ENCODE measurements at places on chromosomes 2 and 18.

DNA sequence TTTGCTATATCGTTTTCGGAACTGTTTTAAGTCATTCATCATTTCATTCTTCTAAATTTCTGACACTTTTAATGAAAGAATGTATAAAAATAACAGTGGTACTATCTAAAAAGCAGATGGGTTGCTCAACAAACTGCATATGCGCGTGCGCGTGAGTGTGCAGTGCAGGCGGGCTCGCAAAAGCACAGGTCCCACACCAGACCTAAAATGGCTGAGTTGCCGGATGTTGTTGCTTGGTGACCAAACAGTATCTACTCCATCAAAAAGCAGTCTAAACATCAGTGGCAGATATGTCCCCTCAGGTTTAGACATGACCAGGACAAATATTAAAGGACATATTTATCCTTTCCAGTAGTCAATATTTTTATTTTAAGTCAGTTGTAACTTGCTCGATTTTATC lies 5.1 kb downstream of the NOL4 start:
- no peak for DNase-seq

DNA sequence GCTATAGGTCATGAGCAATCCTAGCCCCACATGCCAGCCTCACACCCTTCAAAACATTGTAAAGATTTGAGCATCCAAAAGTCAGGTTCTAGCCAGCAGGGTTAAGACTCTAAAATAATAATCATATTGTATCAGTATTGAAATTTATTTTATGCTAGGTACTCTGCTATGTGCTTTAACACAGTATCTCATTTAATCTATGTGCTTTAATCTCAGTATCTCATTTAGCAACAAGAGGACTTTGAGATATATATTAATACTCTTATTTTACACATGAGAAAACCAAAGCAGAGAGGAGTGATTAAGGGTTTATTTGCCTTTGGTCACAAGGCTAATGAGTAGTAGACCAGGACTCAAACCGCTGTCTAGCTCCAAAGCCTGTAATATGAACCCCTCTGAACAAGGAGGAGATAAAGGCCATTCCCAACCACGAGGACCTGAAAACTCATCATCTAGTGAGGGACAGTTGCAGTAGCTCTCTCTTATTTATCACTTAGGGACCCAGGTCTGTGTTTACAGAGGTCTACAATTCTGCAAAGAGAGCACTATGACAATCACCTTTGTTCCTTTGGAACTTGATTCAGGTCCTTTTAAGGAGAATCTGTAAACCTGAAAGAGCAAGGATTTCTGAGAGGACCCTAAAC lies 116.5 kb upstream of the SERTAD2 start:
- DNase-seq: no peak

DNA sequence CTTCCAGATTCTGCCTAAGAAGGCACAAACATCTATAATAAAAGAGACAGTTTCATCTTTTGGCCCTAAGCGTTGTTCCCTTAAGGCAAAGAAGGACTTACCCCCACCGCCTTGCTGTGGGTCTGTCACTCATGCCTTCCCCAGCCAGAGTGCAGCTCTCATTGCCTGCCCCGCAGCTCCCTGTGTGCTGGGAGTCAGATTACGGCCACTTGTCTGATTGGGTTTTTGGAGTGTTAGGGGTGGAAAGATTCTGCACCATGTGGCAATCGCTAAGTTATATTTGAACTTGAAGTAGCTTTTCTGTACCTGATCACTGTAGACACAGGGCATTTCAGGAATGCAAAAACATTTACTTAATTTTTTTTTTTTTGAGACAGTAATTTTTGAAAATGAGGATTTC lies at the start of gene AQP4:
Gene AQP4 (minus strand): TSS at position 151 of the 400 bp plus-strand sequence. CDS start 18 bp downstream, at position 133.
- no peak for DNase-seq

DNA sequence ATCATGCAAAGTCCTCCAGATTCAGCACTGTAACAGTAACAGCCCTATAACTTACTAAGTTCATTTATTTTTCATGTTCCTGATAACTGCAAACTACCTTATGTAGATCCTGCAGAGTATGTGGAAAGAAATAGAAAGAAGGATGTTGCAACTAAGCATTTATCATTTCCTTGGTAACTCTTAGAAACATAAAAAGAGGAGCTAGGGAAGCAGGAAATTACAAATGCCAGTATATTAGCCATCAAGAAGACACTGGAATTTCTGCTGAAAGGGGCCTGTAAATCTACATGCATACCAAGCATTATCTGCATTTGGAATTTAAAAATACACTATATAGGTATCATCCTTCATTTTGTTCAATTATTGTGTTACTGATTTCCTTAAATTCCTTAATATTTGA lies 66.8 kb downstream of the PDE11A start:
- DNase-seq: no peak

DNA sequence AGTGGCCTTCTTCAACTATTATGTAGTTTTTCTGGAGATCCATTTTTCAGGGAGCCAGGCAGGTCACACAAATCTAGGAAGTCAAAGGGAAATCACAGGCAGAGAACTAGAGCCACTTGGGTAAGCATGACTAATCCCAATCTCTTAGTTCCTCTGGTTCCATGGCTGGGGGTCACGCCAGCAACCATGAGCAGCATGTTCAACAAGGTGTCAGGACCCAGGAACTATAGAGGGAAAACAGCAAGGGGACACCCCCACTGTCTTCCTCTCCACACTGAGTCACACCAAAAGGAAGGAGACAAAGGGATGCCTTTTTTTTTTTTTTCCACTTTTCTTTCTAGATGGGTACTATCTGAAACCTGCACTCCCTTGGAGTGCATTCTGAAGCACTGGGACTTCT lies 250.9 kb downstream of the OTX1 start:
- DNase-seq: no peak

- no peak for DNase-seq
These were observed 49.8 kb upstream of the ASB1 start for GRCh38 chr2:238376884-238377391.

- no peak for DNase-seq
These were observed 38.9 kb upstream of the SCG2 start for GRCh38 chr2:223641082-223641481.

GRCh38 chr2:42860319-42861094 lies 68.1 kb upstream of the HAAO start:
- no peak for DNase-seq

DNA sequence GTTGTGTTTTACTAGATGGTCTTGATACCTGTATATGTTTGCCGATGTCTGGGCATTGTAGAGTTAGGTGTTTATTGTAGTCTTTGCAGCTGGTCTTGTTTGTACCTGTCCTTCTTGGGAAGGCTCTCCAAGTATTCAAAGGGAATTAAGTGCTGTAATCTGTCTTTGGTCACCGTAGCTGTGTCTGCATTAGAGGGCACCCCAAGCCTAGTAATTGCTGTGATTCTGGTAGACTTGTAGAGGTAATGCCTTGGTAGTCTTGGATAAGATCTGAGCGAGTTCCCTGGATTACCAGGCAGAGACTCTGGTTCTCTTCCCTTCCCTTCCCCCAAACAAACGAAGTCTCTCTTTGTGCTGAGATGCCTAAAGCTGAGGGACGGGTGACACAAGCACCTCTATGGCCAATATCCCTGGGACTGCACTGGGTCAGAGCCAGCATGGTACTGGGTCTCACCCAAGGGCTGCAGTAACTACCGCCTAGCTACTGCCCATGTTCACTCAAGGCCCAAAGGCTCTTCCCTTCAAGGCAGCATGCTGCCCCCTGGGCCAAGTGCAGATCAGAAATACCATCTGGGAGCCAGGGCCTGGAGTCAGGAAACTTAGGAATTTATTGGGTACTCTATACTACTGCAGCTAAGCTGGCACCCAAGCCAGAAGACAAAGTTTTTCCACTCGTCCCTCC lies 27.1 kb downstream of the STPG4 start:
- no peak for DNase-seq

GRCh38 chr18:10416065-10416464 lies 38.4 kb upstream of the APCDD1 start:
- DNase-seq: no peak

DNA sequence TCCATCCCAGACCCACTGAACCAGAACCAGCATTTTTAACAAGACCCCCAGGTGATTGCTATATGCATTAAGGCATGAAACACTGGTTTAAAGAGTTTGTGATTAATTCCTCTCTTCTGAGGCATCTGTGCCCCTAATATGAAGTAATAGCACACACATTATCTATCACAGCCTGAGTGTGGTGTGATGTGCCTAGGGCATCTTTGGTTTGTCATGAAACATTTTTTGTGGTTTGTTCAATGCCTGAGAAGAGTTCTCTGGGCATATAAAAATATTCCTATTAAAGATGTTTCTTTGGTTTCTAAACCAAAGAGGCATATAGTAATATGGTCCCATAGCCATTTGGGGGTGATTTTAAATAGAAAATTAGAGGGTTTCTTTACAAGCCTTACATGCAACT lies 221.7 kb upstream of the SPOPL start:
- no peak for DNase-seq

- no peak for DNase-seq
These were observed 45.6 kb downstream of the SS18 start for GRCh38 chr18:26044807-26045206.

DNA sequence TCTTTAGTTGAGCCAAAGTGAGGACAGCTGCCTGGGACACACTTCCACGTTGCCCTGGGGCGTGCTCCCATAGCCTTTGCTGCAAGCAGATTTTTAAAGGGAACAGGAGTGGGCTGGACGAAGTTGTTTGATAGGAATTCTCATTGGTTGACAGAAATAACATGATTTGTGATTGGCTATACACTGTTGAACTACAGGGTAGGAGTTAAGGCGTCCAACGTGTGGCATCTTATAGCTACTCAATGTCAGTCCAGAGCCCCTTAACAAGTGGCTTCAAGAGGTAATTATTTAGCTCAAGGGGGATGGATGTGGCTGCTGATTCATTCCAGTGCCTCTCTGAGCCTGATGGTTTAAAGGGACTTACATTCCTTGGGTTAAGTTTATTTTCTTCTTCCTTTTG lies 65.5 kb downstream of the ACAA2 start:
- no peak for DNase-seq

- no peak for DNase-seq
These were observed 21.5 kb upstream of the GALNT3 start for GRCh38 chr2:165815299-165816141.

- no peak for DNase-seq
These were observed 26.5 kb downstream of the CRACDL start for GRCh38 chr2:98909317-98910211.

DNA sequence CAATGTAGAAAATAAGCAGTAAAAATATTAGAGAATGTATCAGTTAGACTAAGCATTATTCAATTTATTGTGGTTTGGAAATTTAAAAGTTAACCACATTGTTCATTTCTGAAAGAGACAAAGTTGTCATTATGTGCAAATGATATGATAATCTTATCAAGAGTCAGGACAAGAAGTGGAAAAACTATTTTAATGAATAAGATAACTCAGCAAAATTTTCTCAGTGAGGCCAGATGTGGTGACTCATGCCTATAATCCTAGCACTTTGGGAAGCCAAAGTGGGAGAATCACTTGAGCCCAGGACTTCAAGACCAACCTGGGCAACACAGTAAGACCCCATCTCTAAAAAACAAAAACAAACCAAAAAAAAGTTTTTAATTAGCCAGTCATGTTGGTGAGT lies 39.5 kb upstream of the CERS6 start:
- DNase-seq: no peak

GRCh38 chr2:127218812-127219170 lies 1.3 kb downstream of the CYP27C1 start:
- DNase-seq: no peak

GRCh38 chr18:31275722-31276463 lies 42.1 kb upstream of the DSG1 start:
- DNase-seq: no peak

- DNase-seq: no peak
These were observed 320.6 kb downstream of the GBX2 start for GRCh38 chr2:235847576-235847975.

- DNase-seq: no peak
These were observed 61.4 kb downstream of the SLC4A3 start for GRCh38 chr2:219688560-219689445.

DNA sequence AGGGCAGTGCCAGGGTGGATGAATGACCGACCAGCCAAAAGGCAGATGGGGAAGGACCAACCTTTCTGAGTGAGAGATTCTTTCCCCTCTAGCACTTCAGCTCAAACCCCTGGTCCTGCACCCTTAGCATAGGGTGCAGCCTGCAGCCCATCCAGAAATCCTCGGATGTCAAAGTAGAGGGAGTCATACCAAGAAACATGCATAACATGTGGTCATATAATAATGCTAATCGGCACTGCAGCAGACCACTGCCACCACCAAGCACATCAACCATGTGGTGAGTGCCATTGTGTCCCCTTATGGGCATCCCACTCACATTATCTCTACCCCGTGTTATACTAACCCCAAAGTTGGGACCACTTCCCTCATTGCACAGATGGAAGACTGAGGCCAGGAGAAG lies 17.7 kb downstream of the ATOH8 start:
- no peak for DNase-seq

DNA sequence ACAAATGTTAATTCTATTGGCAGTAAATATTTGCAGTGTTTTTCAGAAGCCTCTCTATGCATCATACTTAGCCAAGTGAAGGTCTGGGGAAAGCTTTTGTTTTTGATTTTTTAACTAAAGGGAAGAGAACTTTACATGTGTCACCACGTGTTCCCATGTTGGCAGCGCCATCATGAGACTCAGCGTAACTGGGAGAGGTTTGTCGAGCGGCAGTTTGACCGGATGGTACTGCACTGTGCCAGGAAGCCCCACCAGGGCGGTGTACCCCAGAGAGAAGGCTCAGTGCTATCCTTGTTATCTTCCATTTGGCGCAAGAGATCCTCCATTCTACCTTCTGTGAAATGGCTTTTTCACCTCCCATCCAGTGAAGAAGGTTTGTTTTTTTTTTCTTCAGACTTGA lies 38.5 kb downstream of the KIF5C start:
- DNase-seq: no peak

- DNase-seq: no peak
These were observed 34.7 kb upstream of the ACTR3 start for GRCh38 chr2:113854970-113855740.

DNA sequence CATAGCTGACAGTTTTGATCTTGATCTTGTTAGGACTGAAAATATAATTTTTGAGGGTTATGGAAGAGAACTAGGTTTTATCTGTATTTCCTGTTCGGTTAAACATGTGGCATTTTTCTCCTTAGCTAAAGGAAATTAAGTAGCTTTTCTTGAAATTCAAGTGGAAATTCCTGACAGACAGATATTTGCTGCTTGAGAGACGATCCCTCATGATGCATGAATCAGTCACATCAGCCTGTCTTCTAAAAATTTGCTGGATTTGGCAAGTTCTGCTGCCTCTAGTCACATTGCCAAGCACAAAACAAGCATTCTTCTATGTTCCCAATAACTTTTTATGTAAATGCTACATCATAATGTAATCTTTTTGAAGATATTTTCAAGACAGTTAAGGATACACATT lies 201.8 kb upstream of the ATP5MC3 start:
- no peak for DNase-seq

DNA sequence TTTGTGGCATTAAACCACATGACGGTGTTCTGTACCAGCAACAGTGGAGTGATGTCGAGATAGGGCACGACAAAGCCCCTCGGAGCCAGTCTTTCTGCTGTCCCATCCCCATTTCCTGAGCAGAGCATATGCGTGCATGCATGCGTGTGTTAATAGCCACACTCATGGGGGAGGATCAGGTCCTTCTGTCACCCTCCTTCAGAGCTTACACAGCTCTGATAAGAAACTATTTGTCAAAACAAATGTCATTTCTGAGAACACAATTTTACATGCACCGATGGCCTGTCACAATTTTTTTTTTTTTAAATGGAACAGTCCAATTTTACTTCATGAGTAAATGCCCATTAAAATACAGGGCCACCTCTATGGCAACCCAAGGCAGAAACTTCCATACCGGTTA lies 95.9 kb upstream of the ZBTB14 start:
- no peak for DNase-seq

- DNase-seq: no peak
These were observed 69.5 kb downstream of the GPD2 start for GRCh38 chr2:156505696-156506095.

- DNase-seq: no peak
These were observed 66.0 kb downstream of the HPCAL1 start for GRCh38 chr2:10368491-10369231.

Data from T-helper 1 cell (primary cell).